ENCODE measurements at places on chromosomes 5 and 9. TPM values are rescaled to one million over a fixed set of nuclear protein-coding genes. Genes with fewer than 3 reads are reported as not detected.

The C8G gene
- total RNA-seq = 5.3 TPM

The PDE8B gene
- total RNA-seq = 0.86 TPM

The C5orf52 gene
- total RNA-seq = 5.5 TPM

The MEGF10 gene
- total RNA-seq = 0.88 TPM

DNA sequence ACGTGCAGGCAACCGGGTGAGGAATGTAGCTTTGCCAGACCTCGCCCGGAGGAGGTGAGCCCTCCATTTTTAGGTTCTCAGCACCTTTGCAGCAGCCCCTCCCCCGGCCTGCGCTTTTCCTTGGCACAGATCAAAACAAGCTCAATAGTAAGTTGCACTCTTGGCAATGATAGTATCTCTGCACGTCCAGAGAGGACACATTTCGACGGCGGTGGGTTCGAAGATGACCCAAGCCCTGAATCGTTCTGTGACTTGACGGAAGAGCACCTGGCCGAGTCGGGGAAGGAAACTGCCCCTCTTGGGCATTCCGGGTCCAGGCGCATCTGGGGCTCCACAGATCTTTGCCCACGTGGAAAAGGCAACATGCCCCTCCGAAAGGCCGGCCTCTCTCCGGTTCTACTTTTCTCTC, 904 bp downstream of the GDNF start:
- peaks cover 56% of the 10 kb centered on the region for H3K27me3 ChIP-seq
- H3K36me3 ChIP-seq = no peaks in the 10 kb centered on the region
- H3K4me1 ChIP-seq = no peaks in the 10 kb centered on the region
- peak overlapping the region; percentile 67 for H3K27ac ChIP-seq
- no peak for DNase-seq

DNA sequence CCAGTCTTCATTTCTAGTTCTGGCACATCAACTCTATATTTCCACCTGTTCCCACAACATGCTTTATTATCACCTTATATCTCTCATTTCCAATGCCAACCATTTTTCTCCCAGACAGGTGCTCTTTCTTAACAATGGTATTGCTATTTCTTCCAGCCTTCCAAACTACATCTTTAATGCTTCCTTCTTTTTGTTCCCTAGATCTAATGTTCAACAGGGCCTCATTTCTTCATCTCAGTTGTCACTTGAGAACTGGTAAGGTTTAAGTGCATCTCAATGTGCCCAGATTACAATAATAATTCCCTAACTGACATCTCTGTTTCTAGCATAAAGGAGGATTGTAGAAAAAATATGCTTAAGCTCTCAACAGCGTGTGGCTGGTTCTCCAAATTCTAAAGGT, 272.6 kb downstream of the COX7C start:
- no peak overlapping the region for H3K4me3 ChIP-seq
- no peaks in the 10 kb centered on the region for H3K27me3 ChIP-seq
- no peaks in the 10 kb centered on the region for H3K4me1 ChIP-seq

- H3K36me3 ChIP-seq = no peaks in the 10 kb centered on the region
- no peaks in the 10 kb centered on the region for H3K27me3 ChIP-seq
- H3K27ac ChIP-seq = no peak overlapping the region
- no peaks in the 10 kb centered on the region for H3K4me1 ChIP-seq
- DNase-seq = no peak
Measured at GRCh38 chr5:110900829-110901228, 162.0 kb downstream of the SLC25A46 start.

DNA sequence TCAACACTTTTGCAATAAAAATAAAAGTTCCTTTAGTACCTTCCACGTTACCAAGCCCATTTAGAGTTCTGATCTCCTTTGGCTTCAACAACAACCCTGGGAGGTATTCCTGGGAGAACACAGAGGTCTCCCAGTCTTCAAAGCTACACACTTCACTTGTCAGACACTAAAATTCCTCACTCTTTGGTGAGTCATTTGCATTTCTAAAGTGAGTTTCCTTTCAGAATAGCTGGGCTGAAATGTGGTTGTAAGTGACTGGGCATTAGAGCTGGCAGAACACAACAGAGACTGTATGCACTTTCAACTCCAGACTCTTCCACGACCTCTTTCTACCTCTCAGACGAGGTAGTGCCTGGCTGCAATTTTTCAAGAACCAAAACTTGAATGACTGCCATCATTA, 11.5 kb upstream of the F2RL1 start:
- H3K27ac ChIP-seq = no peak overlapping the region
- no peaks in the 10 kb centered on the region for H3K36me3 ChIP-seq
- no peaks in the 10 kb centered on the region for H3K27me3 ChIP-seq
- no peaks in the 10 kb centered on the region for H3K4me1 ChIP-seq

GRCh38 chr9:99264070-99264680, 42.1 kb downstream of the SEC61B start:
- H3K4me3 ChIP-seq = no peak overlapping the region
- DNase-seq = no peak
- H3K27me3 ChIP-seq = no peaks in the 10 kb centered on the region
- no peak overlapping the region for H3K27ac ChIP-seq
- no peaks in the 10 kb centered on the region for H3K4me1 ChIP-seq

Data from colonic mucosa (tissue), 4 donors.